Umbilical cord (tissue), 2 donors: ENCODE measurements at places on chromosomes 6 and 20.

DNA sequence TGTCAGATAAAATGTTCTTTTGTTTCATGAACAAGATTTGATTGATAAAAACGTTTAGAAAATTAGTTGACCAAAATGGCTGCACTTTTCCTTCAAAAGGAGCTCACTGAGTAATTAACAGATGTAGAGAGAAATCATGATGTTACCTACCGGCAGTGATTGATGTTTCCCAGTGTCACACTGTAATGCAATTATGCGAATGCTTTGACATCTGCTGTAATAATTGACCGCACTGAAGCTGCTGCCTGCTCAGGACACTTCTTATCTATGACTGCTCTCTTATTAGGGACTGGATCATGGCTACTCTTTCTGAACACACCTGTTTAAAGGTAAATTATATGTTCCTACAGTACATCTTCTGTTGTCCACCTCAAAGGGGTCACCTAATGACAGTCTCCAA lies 94.6 kb downstream of the GPR63 start:
- no peak for DNase-seq

DNA sequence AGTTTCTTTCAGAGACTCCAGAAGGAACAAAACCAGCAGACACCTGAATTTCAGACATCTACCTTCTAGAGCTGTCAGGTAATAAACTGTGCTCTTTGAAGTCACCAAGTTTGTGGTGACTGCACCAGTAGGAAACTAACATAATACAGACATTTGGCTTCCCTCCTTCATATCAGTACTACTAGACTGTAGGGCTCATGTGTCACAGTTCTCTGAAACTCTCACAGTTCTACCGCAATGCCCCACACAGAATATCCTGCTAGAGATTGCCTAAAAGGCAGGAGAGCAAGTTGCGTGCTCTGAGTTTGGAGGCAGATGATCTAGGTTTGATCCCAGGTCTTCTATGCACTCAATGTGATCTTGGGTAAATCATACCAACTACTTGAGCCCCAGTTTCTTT lies 205.0 kb upstream of the LRFN2 start:
- DNase-seq: no peak

DNA sequence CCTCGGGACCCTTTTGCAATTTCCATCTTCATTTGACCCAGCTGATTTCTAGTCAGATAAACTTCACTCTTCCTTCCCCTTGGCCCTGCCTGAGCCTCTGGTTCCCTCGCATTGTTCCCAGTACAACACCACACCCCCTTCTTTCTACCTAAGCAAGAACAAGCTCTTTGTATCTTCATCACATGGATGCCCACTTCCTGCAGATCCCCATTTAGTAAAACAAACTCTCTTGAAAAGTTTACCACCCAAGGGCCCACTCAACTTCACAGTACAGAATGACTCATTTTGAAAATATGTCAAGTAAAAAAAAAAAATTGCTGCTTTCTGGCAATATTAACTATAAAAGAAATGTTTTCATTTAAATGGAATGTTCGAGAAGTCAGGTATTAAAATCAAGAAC lies 5.2 kb downstream of the FAXC start:
- DNase-seq: no peak

GRCh38 chr6:35716798-35717197 lies 20.0 kb upstream of the ARMC12 start:
- DNase-seq: no peak

DNA sequence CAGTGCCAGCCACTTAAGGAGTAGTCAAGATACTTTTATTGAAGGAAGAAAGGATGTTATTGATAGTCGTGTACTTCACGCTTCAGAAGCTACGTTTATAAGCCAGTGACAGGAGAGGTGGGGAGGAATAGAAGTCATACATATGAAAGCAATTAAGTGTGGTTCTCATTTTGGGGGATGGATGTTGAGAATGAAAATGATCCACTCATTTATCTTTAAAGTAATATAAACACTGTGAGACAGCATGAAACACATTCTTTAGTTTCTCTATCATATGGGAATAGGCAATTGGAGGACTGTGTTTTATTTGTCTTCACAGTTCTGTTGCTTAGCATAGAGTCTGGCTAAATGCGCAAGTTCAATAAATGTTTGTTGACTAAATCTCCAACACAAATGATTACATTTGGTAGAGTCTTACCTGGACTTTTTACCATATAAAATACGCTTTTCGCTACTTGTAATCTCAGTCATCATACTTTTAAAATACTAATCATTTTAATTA lies 35.2 kb downstream of the AK9 start:
- no peak for DNase-seq

DNA sequence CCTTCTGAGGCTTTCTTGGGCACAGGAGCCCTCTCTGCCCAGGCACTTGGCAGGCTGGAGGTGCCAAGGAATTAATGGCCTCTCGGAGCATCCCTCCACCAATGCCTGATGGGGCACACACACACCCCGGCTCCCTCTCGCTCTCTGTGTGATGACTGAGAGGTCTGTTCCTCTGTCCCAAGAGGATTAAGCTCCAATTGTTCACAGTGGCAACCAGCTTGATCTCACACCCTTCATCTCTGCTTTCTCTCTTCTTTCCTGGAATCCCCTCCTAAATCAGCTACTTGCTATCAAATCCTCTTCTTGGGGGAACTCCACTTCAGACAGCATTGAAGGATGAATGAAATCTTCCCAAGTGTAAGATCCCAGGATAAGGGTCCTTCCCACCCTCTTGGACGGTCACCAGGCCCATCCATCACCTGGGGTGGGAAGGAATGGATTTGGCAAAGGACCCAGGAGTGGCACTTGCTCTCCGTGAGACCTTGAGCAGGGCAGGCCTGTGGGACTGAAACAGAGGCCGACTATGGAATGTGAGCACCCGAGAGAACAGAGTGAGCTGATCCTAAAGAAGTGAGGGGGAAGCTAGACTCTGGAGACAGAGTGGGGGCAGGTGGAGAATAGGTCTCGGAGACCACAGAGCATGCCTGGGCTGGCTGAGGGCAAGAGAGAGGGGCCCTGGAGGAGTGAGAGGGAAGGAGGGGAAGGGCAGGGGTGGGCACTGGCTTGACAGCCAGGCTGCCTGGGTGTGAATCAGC lies 93.6 kb downstream of the GRM4 start:
- peak; percentile 22 for DNase-seq

GRCh38 chr6:20266851-20267608 lies 54.8 kb upstream of the MBOAT1 start:
- DNase-seq: peak; percentile 8

GRCh38 chr6:20313051-20313450 lies 88.6 kb upstream of the E2F3 start:
- DNase-seq: no peak

DNA sequence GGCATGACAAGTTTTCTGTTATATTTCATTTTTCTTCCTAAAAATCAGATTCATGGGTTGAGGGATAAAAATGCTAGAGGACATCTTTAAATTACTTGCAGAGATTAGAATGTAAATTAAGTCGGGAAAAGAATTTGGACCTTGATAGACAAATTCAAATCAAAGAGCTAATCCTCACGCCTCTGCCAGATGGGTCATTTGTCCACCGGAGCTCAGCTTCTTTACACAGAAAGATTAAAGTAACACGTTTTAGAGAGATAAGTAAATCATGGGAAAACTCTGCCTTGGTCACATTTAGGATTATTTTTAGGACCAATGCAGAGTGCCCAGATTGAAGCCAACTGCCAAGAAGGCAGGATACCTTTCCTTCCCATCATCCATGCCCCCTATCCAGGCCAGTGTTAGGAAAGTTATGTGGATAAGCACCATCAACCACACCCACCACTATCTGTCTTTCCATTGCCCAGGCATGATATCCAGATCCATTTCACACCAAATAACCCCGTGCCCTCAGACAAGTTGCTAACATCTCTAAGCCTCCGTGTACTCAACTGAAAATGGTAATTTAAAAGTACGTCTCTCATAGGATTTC lies 397.4 kb upstream of the PLCB4 start:
- DNase-seq: no peak

DNA sequence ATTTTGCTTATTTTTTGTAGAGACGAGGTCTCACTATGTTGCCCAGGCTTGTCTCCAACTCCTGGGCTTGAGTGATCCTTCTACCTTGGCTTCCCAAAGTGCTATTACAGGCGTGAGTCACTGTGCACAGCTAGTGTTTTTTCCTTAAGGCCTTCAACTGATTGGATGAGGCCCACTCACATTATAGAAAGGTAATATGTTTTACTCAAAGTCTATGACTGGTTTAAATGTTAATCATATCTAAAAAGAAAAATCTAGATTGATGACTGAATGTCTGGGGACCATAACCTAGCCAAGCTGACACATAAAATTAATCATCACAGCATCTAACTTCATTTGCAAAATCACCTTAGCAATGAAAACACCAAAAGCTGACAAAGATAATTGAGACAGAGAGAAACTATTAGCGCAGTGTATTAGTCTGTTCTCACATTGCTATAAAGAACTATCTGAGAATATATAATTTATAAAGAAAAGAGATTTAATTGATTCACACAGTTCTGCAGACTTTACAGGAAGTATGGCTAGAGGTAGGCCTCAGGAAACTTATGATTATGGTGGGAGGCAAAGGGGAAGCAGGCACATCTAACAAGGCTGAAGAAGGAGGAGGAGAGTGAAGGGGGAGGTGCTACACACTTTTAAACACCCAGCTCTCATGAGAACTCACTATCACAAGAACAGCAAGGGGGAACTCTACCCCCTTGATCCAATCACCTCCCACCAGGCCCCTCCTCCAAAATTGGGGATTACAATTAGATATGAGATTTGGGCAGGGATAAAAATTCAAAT lies 66.8 kb upstream of the ARHGAP18 start:
- DNase-seq: no peak

DNA sequence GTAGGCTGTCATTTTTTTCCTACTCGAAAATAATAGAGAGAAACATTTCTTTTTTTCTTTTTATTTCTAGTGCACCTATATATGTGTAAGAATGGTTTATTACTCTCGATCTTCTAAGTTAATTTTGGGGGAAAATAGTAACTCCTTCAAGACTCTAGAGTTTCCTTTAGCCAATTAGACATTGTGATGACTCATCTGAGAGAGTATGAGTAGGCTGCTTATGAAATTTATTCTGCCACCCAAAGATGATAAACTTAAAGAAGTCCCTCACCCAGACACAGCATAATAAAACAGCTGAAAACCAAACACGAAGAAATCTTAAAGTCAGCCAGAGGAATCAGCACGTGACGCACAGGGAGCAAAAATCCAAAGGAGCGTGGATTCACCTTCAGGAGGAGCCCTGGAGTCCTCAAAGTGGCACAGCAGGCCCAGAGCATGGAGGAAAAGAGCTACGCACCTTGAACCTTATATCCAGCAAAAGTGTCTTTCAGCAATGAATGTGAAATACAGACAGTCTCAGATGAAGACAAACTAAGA lies 81.9 kb downstream of the ERMARD start:
- DNase-seq: no peak

DNA sequence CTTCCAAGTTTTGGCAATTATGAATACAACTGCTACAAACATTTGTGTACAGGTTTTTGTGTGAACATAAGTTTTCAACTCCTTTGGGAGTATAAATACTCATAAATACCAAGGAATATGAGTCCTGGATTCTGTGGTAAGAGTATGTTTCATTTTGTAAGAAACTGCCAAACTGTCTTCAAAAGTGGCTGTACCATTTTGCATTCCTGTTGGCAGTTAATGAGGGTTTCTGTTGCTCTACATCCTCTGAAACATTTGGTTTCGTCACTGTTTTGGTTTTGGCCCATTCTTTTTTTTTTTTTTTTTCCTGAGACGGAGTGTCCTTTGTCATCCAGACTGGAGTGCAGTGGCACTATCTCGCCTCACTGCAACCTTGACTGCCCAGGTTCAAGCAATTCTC lies 8.5 kb downstream of the AP5S1 start:
- DNase-seq: no peak

- no peak for DNase-seq
Measured at GRCh38 chr20:21137078-21137477, 11.2 kb downstream of the KIZ start.

DNA sequence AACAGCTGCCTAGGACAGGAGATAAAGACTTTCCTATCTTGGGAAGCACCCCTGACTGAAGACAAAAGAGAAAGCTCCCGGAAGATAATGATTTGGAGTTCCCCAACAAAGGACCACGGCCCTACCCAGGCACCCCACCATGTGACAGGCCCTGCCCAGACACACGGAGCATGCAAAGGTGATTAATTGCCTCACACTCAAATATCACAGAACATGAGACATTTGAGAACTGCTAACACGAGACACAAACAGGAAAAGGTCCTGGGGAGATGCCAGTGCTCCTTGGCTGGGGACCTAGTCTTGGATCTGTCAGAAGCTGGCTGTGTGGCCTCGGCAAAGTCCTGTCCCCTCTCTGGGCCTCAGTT lies 82.5 kb upstream of the PTPN1 start:
- DNase-seq: no peak

DNA sequence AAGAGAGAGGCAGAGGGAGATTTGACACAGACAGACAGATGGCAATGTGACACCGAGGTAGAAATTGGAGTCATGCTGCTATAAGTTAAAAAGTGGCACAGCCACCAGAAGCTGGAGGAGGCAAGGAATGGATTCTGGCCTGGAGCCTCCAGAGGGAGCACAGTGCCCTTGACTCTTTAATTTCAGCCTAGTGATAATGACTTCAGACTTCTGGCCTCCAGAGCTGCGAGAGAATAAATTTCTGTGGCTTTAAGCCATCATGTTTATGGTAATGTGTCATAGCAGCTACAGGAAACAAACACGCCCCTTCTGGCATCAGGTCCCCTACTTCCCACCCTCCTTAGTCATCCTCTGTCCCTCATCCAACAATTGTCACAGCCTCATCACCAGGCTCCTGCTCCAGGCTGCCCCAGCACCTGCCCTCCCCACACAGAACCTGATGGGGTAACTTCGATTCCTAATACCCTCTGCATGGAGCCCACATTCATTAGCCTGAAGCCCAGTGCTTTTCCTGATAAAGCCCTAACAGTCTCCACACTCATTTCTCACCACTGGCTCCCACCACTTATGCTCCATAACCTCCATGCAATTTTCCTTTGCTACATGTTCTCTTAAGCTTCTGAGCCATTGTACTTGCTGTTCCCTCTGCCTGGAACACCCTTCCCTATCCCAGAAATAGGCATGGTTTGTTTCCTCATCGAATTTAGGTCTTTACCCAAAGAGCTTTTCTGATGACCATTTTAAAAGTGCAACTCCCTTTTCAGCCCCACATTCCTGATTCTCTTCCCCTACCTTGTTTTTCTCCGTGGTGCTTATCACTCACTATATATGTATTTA lies 69.7 kb upstream of the TOX2 start:
- peak; percentile 42 for DNase-seq

- DNase-seq: peak; percentile 1
Measured at GRCh38 chr6:85764844-85765243, 122.2 kb upstream of the SYNCRIP start.
